Stimulated activated CD8-positive, alpha-beta memory T cell treated with anti-CD3 and anti-CD28 coated beads, Interleukin-2, amount 100 ng/mL, for 48 hours (primary cell): ENCODE measurements at places on chromosomes 13 and 19.

DNA sequence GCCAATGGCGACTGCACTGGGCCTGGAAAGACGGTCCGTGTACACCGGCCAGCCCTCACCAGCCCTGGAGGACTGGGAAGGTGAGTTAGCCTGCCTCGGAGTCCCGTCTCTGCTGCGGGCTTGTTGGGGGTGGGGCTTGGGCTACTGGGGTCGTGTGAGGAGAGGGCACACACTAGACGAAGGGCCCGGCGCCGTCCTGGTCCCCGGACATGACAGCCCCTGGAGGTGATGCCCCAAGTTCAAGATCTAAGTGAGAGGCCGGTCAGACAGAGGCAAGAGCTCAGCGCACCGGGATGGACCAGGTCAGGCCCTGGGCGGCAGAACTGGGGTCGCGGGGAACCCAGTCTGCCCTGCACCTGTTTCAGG is 1.6 kb downstream of the CILP2 start:
- no peak for DNase-seq

GRCh38 chr13:45623516-45624090 is 8.1 kb upstream of the ERICH6B start:
- DNase-seq, result no peak

DNA sequence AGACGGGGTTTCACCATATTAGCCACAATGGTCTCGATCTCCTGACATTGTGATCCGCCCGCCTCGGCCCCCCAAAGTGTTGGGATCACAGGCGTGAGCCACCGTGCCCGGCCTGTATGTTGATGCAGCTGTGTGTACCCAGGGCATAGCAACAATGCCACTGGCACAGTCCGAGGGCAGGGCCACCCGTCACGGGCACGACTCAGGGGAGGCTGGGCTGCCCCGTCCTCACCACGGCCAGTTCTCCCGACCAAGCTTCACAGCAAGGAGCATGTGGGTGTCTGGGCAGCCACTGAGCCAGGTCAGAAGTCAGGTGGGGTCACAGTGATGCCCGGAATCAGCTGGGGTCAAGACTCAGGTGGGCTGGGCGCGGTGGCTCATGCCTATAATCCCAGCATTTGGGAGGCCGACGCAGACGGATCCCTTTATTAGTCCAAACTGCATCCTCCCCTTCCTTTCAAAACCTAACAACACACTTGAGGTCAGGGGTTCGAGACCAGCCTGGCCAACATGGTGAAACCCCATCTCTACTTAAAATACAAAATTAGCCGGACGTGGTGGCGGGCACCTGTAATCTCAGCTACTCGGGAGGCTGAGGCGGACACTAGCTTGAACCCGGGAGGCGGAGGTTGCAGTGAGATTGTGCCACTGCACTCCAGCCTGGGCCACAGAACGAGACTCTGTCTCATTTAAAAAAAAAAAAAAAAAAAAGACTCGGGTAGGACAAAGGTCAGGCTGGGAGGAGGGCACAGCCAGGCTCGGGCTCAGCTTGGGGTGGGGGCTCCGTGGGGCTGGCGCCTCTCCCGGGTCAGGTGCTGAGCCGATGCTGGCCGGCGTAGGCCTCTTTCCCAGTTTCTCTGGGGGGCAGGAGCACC is 1.2 kb upstream of the CDC34 start:
- DNase-seq, result no peak

GRCh38 chr19:6023085-6023682 is 45.2 kb upstream of the RANBP3 start:
- DNase-seq, result no peak

- no peak for DNase-seq
Observed at GRCh38 chr13:48429886-48430285, 17.0 kb upstream of the LPAR6 start.

DNA sequence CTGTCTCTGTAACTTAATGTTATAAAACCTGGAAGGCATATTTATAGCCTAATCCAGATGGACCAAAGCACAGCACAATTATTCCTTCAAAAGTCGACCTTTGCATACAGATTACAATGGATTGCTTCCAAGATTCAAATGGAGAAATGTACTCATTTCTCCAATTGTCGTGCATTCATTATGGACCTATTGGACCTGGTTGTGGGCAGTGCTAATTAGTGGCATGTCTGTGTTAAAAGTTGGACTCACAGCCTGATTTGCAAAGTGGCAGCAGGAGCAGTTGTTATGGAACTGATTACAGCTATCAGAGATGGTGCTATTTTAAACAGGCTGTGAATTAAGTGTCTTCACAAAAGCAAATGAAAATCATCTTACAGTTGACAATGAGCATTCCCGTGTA is 1529.3 kb upstream of the SLC10A2 start:
- DNase-seq, result no peak

- DNase-seq, result peak; percentile 61
Observed at GRCh38 chr13:109784590-109785140, 1.7 kb downstream of the IRS2 start.

- DNase-seq, result no peak
Observed at GRCh38 chr13:94331281-94331680, 148.2 kb downstream of the DCT start.

DNA sequence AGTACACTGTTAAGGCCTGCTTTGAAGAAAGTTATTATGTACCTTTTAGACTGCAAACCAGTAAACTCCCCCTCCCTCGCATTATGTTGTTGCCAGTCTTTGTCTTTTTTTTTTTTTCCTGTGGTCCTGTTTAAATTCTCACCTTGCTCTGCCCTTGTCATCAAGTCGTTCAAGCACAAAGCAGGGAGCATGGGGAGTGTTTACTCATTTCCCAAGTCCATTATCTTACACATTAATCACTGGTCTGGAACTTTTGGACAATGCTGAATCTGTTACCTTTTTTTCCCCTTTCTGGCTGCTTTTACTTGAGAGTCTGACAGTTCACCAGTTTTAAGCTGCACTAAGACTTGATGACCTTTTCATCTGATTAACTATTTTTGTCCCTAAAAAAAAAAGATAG is 108.2 kb downstream of the DACH1 start:
- no peak for DNase-seq

- no peak for DNase-seq
Observed at GRCh38 chr13:113669231-113669754, 2.3 kb downstream of the GRK1 start.

- DNase-seq, result no peak
Observed at GRCh38 chr19:9295411-9295849, 14.2 kb downstream of the ZNF699 start.

GRCh38 chr13:100315522-100315921 is 226.6 kb downstream of the PCCA start:
- DNase-seq, result no peak

DNA sequence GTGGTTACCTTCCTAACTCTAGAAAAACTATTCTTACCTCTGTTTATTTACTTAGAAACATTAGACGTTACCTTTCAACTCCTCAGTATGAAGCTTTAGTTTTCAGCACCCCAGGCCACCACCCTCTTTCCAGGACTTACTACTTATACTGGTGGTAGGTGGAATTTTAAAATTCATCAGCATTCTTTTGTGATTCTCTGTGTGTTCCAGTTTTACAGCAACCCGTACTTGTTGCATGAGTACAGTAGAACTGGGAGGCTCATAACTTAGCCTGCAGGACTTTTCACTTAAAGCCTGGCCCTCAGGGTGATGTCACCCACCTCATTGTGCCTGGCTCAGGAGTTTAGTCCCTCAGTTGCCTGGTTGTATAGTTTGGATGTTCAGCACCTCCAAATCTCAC is 49.4 kb upstream of the ALOX5AP start:
- no peak for DNase-seq

GRCh38 chr13:66111628-66112027 is 1118.5 kb downstream of the PCDH9 start:
- DNase-seq, result no peak

GRCh38 chr13:95763601-95764000 is 86.7 kb downstream of the DNAJC3 start:
- DNase-seq, result no peak

- DNase-seq, result no peak
Observed at GRCh38 chr19:7779631-7780486, 16.8 kb downstream of the CLEC4M start.

- DNase-seq, result no peak
Observed at GRCh38 chr19:19748249-19748938, 15.5 kb upstream of the ZNF14 start.

DNA sequence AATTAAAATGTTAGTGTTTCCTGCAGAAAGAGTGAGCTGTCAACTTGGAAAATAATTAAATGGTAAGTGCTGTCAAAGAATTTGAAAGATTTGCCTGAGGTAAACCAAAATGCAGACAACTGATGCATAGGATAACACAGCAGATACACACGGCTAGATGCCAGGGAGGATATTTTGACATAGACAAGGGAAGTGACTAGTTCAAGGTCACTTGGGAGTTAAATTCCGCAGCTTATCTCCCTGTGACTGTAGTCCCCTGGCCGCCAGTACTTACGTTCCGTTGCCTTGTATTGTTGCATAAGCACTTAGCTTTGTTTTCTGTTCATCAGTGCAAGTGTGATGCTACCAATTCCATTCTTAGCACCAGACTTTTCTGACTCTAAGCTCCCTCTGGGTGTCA is 247.3 kb upstream of the MAB21L1 start:
- DNase-seq, result no peak

- no peak for DNase-seq
Observed at GRCh38 chr13:104895521-104895920, 1639.9 kb downstream of the EFNB2 start.

DNA sequence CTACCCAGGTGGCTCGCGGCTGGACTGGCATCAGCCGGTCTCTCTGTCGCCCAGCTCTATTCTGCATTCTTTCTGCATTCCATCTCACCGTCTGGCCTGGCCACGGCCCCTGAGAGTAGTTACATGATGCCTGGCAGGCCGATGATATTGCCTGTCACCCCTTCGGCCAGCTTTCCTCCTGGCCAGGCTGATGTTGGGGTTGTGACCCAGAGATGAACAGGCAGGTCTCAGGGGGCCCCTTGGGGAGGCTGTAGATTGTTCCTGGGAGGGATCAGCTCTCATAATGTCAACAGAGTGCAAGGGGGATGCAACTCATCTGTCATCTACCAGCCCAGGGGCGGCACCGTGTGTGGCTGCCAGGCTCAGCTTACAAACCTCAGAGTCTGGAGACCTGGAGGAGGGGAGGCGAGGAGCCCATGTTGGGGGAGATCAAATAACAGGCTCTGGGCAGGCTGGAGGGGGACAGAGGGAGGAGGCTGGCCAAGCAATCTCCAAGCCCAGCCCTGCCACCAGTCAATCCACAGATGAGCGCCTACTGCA is 13.6 kb upstream of the FBXO17 start:
- no peak for DNase-seq

DNA sequence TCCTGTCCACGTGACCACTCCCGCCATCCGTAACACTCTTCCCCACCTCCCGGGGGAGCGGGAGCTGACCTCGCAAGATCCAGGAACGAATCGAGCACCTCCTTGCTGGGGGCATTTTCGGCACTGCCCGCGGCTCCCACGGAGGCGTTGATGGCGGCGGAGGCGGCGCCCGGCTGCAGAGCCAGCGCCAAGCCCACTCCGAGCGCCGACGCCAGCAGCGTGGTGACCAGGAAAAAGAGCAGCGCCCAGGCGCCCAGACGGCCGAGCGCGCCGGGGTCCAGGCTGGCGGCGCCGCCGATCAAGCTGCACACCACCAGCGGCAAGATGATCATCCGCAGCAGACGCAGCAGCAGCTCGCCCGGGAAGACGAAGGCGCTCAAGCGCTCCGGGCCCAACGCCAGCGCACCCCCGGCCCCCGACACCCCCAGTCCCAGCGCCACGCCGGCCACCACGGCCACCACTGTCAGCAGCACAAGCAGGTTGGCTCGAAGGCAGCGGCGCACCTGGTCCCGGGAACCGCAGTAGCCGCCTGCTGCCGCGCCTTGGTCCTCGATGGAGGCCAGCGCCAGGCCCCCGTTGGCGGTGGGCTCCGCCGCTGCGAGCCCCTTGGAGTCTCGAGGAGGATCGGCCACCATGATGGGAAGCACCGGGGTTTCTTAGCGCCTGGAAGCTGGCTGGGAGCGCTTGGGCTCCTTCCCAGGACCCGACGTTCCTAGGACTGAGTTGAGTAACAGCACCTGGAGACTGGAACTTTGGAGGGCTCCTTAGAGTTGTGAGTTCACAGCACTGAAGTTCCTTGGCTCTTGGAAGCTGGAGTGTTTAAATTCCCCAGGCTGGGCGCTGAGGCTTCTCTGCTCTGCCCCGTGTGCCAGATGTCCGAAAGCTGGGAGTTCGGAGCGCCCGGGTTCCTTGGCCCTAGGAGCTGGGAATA is 798 bp downstream of the SLC1A5 start:
- peak; percentile 26 for DNase-seq

- no peak for DNase-seq
Observed at GRCh38 chr13:107203146-107203847, 635.4 kb upstream of the ARGLU1 start.

DNA sequence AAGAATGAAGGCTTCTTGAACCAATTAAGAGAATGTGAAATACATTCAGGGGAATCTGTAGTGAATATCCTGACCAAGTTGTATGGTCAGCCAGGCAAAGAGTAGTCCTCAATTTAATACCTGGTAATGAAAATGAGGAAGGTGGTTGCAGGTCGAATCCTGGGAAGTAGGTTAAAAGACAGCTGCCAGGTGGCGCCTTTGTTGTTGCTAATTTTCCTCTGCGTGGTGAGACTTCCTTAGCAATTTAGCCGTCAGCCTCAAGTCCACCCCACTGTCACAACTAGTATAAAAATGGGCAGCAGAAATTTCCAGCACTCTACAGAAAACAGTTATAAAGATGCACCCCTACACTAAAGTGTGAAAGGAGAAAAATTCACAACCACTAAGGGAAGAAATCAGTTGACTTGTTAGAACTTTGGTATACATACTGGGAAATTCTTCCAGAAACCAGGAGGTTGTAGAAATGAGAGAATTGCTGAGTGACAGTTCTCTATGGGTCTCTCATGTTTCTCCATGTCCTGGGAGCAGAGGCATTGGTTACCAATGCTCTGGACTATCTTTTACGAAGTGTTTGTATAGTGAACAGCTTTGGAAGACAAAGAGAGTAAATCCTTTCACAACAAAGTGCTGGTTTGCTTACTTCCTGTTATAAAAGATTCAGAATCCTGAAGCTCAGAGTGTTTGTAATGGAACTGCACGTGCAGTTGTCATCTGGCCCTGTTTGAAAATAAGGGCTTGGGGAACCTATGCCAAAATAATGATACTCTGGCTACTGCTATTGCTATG is 235.9 kb downstream of the NHLRC3 start:
- DNase-seq, result no peak

DNA sequence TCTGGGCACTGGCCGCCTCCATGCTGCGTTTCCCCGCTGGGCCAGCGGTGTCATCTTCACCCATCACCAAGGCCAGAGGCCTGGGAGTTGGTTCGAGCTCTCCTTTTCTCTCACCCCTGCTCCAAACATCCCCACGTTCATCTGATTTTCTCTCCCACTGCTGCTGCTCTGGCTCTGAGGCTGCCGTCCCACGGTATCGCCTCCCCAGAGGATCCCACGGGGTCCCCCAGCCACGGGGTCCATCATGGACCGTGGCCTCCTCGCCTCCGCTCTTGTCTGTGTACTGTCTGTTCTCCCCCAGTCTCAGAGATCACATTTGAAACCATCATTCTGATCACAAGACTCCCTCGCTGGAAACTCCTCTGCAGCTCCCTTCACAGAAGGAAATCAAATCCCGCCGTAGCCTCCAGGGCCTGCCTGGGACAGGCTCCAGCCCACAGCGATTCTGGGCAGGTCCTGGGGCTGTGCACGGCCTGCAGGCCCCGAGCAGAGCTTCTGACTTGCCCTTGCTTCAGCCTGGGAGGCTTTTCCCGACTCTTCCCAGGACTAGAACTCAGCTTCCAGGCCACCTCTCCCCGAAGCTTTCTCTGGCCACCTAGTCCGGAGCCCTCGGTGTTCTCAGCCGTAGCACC is 64.2 kb downstream of the SOX1 start:
- DNase-seq, result no peak

- no peak for DNase-seq
Observed at GRCh38 chr19:33240181-33240771, 14.6 kb upstream of the SLC7A10 start.
